ENCODE measurements at places on chromosomes 5 and 9.

DNA sequence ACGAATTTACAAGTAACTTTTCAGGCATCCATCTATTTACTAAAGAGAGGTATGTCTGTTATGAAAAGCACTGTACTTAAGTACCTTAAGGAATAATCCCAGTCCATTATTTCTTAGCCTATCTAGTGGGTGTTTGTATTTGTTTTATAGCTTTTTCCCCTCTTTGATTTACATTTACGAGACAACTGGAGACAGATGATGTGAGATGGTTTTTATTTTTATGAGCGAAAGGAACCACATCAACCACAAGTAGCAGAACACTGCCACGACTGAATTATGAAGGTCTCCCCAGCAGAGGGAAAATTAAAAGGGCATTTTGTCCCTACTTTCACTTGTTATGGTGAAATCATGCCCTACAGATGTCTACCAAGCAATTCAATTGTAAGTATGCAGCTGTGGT lies 357.8 kb downstream of the NFIB start:
- no peak for DNase-seq
- H3K27me3 ChIP-seq = no peaks in the 10 kb centered on the region
- H3K4me1 ChIP-seq = no peaks in the 10 kb centered on the region
- no peaks in the 10 kb centered on the region for H3K36me3 ChIP-seq

GRCh38 chr9:133968428-133968827 lies 23.7 kb downstream of the VAV2 start:
- H3K4me1 ChIP-seq = peaks cover 89% of the 10 kb centered on the region
- H3K27me3 ChIP-seq = no peaks in the 10 kb centered on the region
- no peak overlapping the region for H3K4me3 ChIP-seq
- peaks cover 6% of the 10 kb centered on the region for H3K36me3 ChIP-seq

DNA sequence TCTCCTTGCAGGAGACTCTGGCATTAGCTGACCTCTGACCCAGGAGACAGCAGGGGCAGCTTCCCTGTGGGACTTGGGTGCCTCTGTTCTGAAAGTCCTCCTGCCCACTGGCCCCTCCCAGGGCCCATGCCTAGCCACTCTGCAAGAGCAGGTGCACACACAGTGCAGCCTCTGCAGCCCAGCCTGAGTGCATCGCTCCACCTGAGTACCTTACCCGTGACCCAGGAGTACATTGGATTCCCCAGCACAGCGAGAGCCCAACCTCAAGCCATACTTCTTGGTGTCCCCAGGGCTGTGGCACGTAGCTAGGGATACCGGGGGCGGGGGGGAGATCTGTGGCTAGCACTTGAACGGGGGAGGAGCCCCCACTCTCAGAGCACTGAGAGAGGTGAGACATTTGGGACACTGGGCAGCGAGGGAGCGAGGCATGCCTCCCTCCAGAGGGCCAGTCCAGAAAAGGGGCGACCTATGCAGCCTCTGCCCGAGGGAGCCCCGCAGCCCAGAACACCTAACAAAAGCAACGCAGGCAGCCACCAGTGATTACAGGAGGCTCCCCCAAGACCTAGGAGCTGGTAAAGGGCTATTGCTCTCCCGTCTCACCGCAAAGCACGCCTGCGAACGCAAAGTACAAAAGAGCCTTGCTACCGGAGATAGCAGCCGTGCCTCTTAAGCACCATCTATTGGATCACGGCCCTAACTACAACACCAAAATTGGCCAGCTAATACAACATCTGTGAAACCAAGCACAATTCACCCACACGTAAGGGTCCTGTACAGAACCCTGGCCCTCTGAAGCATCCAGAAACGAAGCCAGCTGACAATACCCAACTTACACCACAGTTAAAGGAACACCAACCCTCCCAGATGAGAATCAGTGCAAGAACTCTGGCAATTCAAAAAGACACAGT lies 826 bp upstream of the PRDM9 start:
- no peak overlapping the region for H3K4me3 ChIP-seq
- no peak for DNase-seq
- H3K27me3 ChIP-seq = no peaks in the 10 kb centered on the region
- H3K27ac ChIP-seq = no peak overlapping the region
- no peaks in the 10 kb centered on the region for H3K4me1 ChIP-seq

DNA sequence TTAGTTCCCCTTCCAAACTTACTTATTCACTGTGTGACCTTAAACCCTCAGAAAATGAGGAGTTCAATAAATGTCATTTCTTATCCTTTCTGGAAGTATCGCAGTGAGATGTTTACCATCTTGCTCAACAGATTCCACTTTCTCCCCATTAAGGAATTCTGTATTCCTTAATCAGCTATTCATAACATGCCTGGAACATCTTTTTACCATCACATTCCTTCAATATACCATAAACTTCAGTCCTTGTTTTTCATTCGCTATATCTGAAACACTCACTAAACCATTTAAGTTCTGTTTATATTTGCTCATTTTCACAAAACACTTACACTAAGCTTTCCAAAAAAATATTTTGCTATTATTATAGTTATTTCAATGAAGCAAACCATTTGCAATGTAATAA lies 1158.6 kb downstream of the CDH12 start:
- H3K27me3 ChIP-seq = no peaks in the 10 kb centered on the region
- H3K4me3 ChIP-seq = no peak overlapping the region
- no peaks in the 10 kb centered on the region for H3K4me1 ChIP-seq
- no peak for DNase-seq
- no peak overlapping the region for H3K27ac ChIP-seq

DNA sequence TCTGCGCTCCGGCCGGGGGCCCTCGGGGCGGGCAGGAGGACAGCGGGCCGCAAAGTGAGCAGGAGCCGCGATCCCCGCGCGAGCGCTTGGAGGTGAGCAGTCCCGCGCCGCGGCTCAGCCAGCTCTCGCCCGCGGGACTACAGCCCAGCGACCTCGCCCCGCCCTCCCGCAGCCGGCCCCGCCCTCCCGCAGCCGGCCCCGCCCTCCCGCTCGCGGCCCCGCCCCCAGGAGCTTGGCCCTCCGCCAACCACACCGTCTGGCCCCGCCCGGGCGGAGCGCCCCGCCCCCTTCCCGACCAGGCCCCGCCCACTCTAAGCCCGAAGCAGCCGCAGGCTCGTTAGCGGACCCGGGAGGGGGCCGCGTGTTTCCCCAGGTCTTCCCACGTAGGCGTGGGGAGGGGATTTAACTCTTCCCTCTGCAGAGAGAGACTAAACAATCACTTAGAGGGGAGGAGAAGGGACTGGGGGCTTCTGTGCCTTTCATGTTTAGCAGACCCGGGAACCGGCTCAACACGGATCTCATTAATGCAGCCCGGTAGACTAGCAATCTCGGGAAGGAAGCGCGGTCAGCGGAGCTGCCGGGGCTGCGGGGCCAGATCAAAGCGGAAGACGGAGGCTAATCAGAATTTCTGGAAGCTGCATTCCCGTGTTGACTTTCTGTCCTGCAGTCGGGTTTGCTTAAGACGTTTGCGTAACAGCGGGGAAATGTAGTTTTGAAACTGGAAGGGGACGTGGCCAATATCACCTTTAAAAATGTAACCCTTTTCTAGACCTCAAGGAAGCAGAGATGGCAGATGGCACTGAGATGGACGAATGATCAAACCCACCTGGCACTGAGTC lies at the start of gene MYO10:
Gene MYO10, minus strand, starts transcription at position 139 of the 839 bp plus-strand sequence. CDS start 480 bp downstream, outside the sequence.
- DNase-seq = peak; percentile 10
- peaks cover 14% of the 10 kb centered on the region for H3K4me1 ChIP-seq
- peak within 1 kb of the TSS; percentile 84 for H3K4me3 ChIP-seq
- peaks cover 56% of the 10 kb centered on the region for H3K27me3 ChIP-seq
- no peaks in the 10 kb centered on the region for H3K36me3 ChIP-seq

DNA sequence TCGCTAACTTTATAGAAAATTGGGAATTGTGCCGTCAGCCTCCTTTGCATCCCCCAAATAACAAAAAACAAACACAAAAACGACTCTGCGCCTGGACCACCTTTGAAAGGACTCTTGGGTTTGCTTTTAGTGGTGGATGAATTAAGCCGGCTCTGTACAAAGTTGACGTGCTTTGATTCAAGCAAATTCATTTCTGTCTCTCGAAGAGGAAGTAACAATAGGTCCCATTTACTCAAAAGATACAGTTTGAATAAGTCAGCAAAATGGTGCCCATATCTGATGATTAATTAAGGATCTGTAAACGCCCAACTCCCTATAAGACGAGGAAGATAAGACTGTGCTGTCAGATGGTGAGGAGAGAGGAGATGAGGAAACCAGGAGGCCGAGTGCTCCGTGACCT lies 67.8 kb downstream of the AK8 start:
- H3K4me3 ChIP-seq = no peak overlapping the region
- DNase-seq = no peak
- no peak overlapping the region for H3K27ac ChIP-seq
- peaks cover 11% of the 10 kb centered on the region for H3K4me1 ChIP-seq
- H3K36me3 ChIP-seq = no peaks in the 10 kb centered on the region
- H3K27me3 ChIP-seq = peaks cover 22% of the 10 kb centered on the region

DNA sequence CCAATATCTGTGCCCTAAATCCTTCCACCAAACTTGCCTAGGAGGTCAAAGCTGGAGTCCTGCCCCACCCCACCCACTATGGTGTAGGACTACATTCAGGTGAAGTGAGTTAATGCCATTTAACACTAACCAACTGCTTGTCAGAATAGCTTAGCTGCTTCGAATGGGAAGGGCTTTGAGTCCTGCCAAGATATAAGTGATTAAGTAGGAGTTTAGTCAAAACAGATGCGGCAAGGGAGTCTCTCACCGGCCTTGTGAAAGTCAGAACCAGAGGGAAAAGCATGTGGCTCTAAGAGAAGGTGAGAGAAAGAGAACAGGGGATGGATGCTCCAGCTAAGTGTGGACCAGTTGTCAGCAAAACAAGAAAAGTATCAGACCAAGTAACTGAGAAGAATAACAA lies 132.6 kb downstream of the SPOCK1 start:
- no peaks in the 10 kb centered on the region for H3K4me1 ChIP-seq
- no peak overlapping the region for H3K27ac ChIP-seq
- DNase-seq = no peak

DNA sequence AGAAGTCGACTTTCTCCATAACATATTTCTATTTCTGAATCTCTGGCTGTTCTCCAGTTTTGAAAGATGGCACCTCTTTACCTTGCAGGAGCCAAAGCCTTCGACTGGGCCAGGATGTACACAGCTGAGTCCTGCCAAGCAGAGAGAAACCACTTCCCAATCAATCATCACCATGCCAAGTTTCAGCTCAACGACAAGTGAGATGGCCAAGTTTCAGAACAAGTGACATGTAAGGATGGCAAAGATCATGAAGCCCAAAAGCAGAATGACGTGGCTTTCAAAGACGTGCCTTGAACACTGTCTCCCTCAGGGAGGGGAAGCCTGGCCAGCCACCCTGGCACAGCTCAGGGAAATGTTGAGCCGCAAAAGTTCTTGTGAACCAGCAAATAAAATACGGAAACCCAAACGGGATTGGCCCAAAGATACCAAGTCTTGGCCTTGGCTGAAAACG lies 17.7 kb downstream of the STK10 start:
- no peak for DNase-seq
- no peaks in the 10 kb centered on the region for H3K27me3 ChIP-seq
- H3K36me3 ChIP-seq = peaks cover 4% of the 10 kb centered on the region
- H3K27ac ChIP-seq = peak overlapping the region; percentile 85

DNA sequence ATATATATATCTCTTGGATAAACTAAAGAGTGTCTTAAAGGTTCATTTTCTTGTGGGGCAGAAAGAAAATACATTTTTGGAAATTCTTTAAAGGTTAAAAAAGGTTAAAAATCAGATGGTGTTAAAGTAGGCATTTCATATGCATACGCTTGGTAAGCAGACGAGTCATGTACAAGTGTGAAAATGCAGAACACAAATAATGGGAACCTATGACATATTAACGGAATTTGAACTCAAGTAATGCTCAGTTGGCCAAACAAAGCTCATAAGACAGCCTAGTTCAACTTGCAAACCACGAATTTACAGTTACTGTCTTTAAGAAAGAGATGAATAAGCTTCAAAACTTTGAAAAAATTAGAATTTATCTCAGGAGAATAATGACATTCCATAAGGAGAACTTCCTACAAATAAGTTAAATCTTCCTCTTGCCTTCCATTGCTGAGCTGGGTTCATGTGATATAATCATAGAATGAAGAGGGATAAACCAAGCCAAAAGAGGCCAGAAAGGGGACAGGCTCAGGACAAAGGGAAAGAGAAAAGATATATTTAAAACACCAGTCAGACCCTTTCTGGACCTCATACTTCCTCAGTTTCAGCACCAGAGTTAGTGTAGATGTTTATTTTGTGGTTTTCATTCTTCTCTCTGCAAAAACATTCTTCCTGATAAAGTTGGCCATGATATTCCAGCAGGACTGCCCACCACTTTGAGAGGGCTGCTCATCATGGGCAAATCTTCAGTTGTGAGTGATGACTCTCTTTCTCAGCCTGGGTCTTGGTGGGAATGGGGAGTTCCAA lies 256.7 kb upstream of the CD180 start:
- no peak overlapping the region for H3K4me3 ChIP-seq
- DNase-seq = no peak
- H3K4me1 ChIP-seq = no peaks in the 10 kb centered on the region
- H3K27ac ChIP-seq = no peak overlapping the region
